ENCODE measurements at places on chromosomes 1 and 21. TPM values are rescaled to one million over a fixed set of nuclear protein-coding genes. Genes with fewer than 3 reads are reported as not detected.

DNA sequence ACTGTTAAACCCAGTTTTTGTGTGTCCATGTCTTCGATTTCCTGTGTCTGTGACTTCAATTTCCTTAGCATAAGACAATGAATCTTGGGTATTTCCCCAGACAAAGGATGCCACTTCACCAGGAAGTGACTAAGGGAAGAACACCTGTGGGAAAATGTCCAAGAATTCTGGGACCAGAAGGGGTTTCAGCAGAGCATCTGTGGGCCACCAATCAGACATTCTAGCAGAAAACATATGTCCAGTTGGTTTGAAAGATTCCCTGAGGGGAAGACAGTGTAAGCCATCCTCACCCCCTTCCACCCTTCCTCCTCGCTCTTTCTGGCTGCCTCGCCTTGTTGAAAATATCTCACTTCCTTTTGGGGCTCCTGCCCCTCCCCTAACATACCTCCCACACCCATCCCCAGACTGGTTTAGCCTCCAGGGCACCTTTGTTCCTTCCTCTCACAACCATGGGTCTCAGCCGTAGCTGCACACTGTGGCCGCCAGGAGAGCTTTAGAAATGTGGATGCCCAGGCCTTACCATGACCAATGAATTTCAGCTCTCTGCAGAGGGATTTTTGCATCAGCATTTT lies 25.5 kb upstream of the IFNAR1 start:
- DNase-seq = no peak

GRCh38 chr1:78255383-78255782 lies 209.6 kb downstream of the GIPC2 start:
- DNase-seq = no peak

- no peak for DNase-seq
These were observed 1.7 kb upstream of the TMEM50B start for GRCh38 chr21:33481314-33481943.

GRCh38 chr1:217673387-217673786 lies 42.2 kb downstream of the SPATA17 start:
- no peak for DNase-seq

DNA sequence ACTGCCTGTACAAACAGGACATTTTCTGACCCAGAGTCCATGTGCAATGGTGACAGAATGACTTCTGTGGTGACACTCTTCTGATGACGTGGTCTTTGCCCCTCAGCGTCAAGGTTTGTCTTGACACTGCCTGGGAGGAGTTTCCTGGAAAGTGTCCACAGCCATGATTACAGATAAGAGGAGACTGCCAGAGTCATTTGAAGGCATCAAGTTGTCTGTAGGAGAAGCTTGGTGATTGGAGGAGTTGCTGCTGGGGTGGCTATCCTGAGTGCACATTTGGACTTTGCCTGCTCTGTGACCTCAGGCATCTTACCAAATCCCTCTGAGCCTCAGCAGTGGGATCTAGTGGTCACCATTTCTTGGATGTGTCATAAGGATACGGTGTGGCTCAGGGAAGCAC lies 17.7 kb downstream of the TCHHL1 start:
- no peak for DNase-seq

DNA sequence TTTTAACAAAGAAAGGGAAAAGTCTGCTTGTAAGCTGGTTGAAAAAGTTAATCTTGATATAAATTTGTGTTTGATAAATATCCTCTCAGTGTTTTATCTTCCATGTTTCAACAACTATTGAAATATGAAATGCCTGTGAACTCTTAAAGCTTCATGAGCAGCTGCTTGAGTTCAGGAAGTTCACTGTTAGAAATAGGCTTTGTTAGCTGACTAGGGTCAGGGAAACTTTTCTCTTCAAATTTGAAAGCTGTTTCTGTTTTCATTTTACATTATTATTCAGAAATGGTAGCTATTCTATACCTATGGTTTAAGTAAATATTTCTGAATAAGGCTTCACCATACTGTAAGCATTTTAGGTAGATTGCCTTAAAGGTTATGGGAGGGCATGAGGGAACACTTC lies 191.7 kb downstream of the HS2ST1 start:
- no peak for DNase-seq

DNA sequence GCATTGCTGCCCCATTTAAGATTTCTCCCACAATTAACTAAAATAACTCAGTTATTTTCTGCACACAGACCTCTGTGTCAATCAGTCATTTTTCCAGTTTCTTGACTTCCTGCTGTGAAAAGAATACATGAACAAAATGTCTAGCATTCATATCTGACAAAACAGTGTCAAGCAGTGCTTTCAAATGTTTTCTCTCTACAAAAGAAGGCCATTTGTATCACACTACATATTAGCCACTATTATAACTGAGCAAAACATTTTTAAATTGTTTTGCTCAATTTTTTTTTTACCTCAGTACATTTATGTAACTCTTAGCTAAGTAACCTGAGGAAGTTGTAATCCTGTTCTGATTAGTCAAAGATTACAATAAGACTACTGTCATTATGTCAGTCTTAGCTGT lies 1498.5 kb upstream of the PRMT6 start:
- DNase-seq = no peak

DNA sequence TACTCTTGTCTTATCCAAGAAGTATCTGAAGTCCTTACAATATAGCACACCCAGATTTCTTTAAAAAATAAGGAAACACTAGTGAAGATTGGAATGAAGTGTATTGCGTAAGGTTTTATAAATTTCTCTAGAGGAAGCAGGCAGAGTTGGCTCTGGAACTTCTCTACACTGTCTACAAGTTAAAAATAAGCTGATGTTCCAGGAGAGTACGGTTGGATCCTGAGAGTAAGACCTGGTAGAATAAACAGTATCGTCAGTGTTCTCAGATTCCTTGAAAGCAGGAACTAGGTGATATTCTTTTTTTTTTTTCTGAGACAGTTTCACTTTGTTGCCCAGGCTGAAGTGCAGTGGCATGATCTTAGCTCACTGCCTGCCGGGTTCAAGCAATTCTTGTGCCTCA lies 107.9 kb downstream of the USP25 start:
- DNase-seq = no peak

- DNase-seq = no peak
These were observed 2.8 kb downstream of the CD58 start for GRCh38 chr1:116567790-116568661.

GRCh38 chr1:213325482-213325881 lies 274.4 kb downstream of the RPS6KC1 start:
- DNase-seq = no peak

DNA sequence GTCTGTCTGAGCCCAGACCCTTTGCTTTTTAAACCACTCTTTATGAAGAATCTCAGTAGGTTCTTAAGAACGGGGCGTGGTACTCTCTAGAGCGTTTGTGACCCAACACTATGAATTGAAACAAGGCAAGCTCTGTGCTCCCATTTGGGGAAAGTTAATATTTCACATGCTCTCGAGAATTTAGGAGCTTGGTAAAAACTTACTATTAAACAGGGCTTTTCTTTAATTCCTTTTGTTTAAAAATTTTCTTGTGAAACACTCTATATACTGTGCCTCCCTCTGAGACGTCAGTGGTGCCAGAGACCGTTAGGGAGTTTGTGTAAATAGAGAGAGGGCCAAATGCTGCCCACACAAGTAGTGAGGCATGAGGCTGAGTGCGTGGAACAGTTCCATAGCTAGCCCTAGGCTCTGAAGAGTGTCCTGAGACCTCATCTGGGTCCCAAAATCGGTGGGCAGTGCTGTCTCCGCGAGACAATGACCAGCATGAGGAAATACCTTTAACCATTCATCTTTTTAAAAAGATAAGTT lies 144.7 kb downstream of the ROR1 start:
- DNase-seq = no peak

The GLIS1 gene
- 0.81 TPM for total RNA-seq

The TMEM201 gene
- total RNA-seq = 9.4 TPM

The CFAP126 gene
- not detected for total RNA-seq
